ENCODE measurements at places on chromosomes 6 and 20.

DNA sequence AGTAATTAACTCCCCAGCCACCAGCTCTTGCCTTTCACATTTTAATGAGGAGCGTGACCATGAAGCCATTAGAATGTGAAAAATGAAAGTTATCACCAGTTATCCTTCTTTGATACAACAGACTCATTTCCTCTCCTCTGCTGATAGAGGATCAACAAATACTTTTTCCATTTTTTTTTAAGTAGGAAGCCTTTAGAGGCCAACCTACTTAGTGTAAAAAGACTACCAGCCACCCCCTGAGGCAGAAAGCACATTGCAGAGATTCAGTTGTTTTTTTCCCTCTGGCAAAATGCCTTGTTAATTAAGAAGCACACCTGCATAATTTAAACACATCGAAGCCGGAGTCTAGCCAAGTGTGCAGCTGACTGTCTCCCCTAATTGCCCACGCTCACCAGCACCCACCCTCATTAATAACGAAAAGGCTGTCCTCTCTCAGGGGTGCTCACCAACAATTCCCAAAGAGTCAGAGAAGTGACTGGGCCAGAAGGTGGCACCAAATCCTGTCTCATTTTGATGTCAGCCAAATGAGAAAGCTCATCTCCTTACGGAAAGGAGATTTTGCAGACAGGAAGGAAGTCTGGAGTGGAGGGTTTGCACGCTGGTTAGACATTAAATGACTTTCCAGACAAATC lies 60.9 kb upstream of the MC3R start:
- DNase-seq = peak; percentile 16

- no peak for DNase-seq
Measured at GRCh38 chr6:111524735-111525134, 41.7 kb upstream of the REV3L start.

- DNase-seq = no peak
Measured at GRCh38 chr6:90131125-90131524, 165.5 kb downstream of the BACH2 start.

DNA sequence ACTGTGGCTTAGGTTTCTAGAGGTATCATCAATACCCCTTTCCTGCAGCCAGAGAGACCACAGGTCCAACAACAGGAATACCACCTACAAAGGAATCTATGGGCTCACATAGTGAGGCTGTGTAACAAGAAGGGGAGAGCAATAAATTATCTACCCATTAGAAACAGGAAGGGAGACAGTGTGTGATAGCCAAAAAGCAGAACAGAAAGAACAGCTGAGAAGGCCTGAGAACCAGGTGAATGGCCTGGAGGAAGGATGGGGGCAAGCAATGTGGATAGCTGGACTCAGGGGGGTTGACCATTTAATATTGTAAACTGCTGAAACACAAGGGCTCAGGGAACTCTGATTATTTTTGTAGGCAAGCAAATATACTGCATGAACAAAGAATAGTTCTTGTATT lies 628.2 kb downstream of the COL12A1 start:
- DNase-seq = no peak

DNA sequence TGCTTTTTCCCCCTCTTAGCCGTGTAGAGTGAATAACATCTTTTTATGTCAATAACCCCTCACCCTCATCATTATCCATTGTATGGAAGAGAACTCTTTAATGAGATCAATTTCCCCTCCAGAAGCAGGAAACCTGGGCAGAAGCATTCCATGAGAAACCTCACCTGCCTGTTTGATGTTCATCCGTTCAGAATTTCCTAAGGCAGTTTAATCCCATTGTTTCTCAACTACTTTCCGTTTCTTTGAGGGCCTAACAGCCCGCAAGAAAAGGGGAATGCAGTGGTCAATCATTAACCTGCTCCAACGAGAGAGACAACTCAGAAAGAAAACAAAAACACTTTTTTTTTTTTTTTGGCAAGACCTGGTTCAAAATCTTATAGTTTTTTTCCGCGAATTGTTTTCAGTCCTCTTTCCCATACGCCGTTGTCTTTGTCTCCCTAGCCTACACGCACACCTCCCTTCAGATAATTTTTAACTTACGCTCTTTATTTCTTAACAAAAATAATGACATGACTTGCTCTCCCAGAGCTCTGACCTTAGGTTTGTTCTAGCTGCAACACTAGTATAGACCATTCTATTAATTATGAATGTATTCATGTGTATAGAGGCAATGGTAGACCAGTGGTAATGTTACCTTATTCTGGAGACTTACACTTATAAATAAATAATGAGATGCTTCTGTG lies 25.6 kb upstream of the ID4 start:
- peak; percentile 96 for DNase-seq

DNA sequence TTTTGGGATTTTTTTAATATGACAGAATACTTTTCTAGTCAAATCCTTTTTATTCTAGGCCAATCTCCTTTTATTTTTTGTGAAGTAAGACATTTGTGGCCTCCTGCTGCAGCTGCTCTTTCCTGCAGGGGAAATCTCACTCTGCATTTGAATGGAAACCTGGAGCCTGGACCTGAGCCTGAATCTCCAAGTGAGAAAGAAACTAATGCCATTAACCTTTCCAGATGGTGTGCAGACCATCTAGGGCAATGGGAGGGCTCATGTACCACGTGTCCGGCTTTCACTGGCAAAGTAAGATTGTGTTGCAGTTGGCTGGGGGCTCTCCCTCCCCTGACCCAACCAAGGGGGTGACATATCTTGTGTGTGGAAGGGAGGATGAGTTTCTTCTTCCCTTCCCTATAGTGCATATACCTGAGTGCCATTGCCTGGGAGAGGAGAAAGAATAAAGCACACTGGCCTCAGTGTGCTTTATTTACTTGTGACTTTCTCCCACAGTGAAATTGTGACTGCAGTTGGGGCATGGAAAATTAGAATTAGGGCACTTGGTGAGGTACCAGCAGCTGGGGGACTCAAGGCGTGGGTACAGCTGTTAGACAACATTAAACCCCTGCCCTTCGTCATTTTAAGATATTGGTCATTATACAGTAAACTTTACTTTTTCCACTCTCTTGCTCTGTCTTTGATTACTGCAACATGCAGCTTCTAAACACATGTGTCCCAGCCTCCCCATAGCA lies 159.8 kb upstream of the RIN2 start:
- no peak for DNase-seq

- no peak for DNase-seq
Measured at GRCh38 chr6:143615785-143616184, 62.0 kb upstream of the PHACTR2 start.

- no peak for DNase-seq
Measured at GRCh38 chr6:153539602-153540001, 408.5 kb upstream of the RGS17 start.

- DNase-seq = no peak
Measured at GRCh38 chr20:61936701-61937131, 129.0 kb downstream of the TAF4 start.

DNA sequence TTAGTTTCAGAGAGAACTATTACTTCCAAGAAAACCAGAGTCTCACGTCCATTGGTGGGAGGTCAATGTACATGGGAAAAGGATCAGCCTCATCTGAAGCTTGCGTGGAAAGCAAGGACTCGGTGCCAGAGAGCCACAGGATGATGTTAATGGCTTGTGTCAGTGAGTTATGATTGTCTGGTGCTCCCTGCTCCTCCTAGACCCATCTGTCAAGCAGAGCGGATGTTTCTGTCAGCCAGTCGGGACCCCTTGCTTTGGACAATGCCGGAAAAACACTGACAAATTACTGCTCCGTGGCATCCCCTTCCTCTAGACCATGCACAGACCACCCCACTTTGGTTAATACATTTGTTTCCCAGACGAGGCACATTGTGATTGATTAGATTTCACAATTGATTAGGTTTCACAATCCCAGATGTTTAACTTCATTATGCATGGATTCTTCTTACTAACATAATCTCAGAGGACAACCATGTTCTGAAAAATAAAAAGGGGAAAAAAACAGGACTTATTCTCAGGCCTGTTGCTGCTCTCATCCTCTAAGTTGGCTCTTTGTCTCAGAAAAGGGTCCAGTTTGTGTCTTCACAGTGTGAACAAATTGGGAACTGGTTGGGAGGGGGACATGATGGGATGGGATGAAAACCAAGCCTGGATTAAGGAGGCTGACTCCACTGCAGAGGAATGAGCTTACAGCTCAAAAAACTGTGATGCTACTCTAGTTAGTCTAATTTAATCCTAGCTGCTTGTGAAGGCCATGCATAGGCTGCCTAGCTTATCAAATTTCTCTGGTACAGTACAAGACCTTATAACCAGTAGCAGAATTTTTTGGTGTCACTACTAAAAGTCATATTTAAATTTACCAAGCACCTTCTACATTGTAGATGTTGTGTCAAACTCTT lies 51.9 kb downstream of the UNC5CL start:
- DNase-seq = no peak

- no peak for DNase-seq
Measured at GRCh38 chr20:63750807-63751470, 11.4 kb downstream of the SLC2A4RG start.

GRCh38 chr20:33465481-33466302 lies 22.1 kb upstream of the SNTA1 start:
- peak; percentile 78 for DNase-seq

GRCh38 chr6:44097782-44098317 lies 29.4 kb downstream of the MRPL14 start:
- no peak for DNase-seq

GRCh38 chr20:22775671-22776139 lies 191.3 kb upstream of the FOXA2 start:
- DNase-seq = peak; percentile 38

GRCh38 chr6:41399424-41399823 lies 64.0 kb downstream of the NCR2 start:
- DNase-seq = no peak

DNA sequence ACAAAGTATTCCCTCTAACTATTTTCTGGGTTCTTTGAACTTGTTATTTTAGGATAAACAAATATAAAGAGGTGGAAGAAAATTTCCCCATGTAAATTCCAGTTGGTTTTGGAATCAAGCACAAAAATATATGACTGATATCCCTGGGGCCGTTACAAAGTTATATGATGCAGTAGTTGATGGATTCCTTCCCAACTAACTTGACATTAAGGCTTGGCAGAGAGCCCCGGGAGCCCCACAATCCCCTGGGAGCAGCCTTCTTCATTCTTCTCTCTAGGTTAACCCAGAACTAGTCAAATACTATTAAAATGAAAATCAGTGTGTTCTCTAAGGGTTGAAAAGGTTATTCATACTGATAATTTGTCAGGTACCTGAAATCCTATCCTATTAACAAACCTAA lies 508.9 kb upstream of the SOX4 start:
- no peak for DNase-seq

- no peak for DNase-seq
Measured at GRCh38 chr6:164756142-164756541, 553.3 kb downstream of the C6orf118 start.

DNA sequence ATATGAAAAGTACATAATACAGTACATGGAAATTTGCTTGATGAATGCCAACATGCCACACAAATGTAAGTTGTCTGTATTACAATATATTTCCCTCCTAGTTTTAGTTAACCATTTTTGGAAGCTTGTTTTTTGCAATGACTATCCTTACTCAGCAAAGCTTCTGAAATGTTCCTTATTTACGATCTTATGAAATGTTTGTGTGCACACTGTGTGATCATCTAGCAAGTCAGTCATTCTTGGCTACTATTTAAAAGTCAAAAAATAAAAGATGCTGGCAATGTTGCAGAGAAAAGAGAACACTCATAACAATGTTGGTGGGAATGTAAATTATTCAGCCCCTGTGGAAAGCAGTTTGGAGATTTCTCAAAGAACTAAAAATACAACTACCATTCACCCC lies 33.8 kb downstream of the SUMO4 start:
- DNase-seq = no peak

GRCh38 chr6:14094721-14095120 lies 22.9 kb upstream of the CD83 start:
- no peak for DNase-seq

GRCh38 chr20:58722877-58723627 lies 30.5 kb downstream of the NPEPL1 start:
- no peak for DNase-seq

GRCh38 chr6:169841907-169842606 lies 90.6 kb downstream of the ERMARD start:
- DNase-seq = no peak

DNA sequence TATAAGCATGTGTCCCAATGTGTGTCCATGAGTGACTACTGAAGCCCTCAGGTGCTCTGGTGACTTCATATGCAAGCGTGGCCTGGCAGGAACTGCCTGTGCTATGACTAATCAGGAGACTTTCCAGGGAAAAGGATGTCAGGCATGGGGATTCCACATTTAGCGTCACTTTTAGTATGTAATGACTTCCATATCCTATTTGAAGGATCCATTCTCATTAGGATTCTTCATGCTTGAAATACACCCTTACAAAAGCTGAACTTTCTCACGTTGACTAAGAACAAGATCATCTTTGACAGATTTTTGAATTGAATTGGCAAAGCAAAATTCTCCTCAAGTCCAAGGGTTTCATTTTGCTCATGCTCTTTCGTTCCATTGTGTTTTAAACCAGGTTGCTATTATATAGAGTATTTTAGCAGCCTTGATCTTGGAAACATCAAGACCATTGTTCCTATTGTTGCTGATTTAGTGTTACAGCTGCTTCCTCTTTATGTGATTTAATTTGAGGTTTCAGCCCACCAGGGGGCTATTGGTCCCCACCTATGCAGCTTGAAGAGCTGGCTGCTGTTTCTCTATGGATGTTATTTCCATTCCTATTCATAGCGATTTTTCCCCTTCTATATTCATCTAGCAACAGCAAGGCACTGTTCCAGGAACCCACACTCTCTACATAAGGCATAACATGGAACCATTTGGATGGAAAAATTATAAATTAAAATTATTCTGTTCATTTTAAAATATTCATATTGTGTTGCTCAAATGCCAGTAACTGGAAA lies 418.6 kb downstream of the CDKAL1 start:
- DNase-seq = peak; percentile 29

- no peak for DNase-seq
Measured at GRCh38 chr6:90401933-90402830, 105.5 kb upstream of the BACH2 start.

- peak; percentile 46 for DNase-seq
Measured at GRCh38 chr20:2006452-2007361, 12.8 kb upstream of the PDYN start.

DNA sequence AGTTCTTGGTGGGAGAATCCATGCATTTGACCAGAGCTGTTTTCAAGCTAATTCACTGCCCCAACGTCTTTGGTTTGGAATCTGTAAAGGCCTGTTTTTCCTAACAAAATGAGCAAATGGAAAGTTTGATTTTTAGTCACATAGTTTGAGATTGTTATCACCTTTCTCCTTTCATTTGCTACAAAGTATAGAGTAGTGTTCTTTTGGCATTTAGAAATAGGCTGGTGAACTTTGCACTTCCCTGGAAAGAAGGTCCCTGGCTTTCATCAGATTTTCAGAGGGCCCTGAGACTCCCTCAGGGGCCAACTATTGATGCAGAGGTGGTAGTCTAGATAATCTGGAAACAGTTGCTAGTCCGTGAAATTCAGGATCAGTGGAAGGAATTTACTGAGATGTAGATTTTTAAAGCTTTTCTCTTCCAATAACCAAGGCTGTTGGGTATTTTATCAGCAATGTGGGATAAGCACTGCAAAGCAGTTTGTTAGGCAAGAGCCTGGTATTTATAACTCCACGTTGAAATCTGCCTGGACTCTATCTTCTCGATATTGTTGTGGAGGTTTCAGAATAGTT lies 1.7 kb downstream of the ARFGEF2 start:
- DNase-seq = peak; percentile 92

All from HepG2 (cell line).